ENCODE measurements at places on chromosomes 6 and 20. TPM values are rescaled to one million over a fixed set of nuclear protein-coding genes. Genes with fewer than 3 reads are reported as not detected.
A peak's percentile ranks its signal among the peaks of the same experiment; 100 is the strongest.

GZF1 gene
- total RNA-seq, result 31.8 TPM

GRCh38 chr6:57177545-57178265 lies 5.6 kb downstream of the BAG2 start:
- no peaks in the 10 kb centered on the region for H3K27me3 ChIP-seq
- H3K4me3 ChIP-seq, result no peak overlapping the region
- DNase-seq, result no peak
- H3K4me1 ChIP-seq, result peaks cover 13% of the 10 kb centered on the region
- H3K36me3 ChIP-seq, result peaks cover 6% of the 10 kb centered on the region

DNA sequence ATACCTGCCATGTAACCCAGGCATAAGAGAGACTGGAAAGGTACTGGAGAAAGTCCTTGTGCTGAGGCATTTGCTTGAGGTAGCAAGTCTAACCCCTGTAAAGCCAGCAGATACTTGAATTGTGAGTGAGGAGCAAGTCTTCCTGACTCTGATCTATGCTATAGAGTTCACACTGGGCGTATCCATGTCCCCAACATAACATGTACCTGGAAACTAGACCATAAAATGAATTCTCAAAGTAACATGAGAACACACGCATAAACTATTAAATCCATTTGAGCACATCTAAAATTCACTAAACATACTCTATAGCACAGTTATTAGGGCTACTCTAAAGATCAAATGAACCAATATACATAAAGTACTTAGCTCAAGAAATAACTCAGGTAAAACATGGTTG lies 2.0 kb downstream of the NHSL1 start:
- no peaks in the 10 kb centered on the region for H3K36me3 ChIP-seq
- H3K4me1 ChIP-seq, result no peaks in the 10 kb centered on the region
- H3K4me3 ChIP-seq, result no peak overlapping the region
- H3K27ac ChIP-seq, result no peak overlapping the region
- H3K27me3 ChIP-seq, result no peaks in the 10 kb centered on the region

- no peak overlapping the region for H3K27ac ChIP-seq
- H3K36me3 ChIP-seq, result no peaks in the 10 kb centered on the region
These were observed 9.8 kb upstream of the CBFA2T2 start for GRCh38 chr20:33480048-33480447.

DNA sequence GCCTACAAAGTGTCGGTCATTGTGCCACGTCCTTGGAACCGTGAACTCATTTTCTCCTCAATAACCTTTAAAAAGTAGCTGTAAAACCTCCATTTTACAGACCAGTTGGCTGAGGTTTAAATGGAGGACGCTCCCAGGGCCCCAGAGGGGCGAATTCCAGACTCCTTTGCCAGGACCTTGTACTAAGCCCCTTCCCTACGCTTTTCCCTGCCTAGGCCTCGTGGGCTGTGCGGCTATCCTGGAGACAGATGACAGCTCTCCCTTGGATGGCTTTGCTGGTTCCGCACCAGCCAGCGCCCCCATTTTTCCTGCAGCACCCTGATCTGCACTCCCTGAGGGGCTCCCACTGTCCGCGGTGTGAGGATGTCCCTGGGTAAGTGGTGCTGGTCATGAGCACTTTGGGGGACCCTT lies 12.1 kb upstream of the SNHG17 start:
- peak overlapping the region; percentile 85 for H3K4me3 ChIP-seq
- DNase-seq, result no peak
- peak overlapping the region; percentile 67 for H3K27ac ChIP-seq
- H3K36me3 ChIP-seq, result peaks cover 8% of the 10 kb centered on the region
- H3K4me1 ChIP-seq, result no peaks in the 10 kb centered on the region
